ENCODE measurements at places on chromosomes 3 and 15. TPM values are rescaled to one million over a fixed set of nuclear protein-coding genes. Genes with fewer than 3 reads are reported as not detected.

The OR5AC2 gene
- not detected for total RNA-seq

GRCh38 chr15:75583701-75584100, 4.6 kb upstream of the PTPN9 start:
- no peaks in the 10 kb centered on the region for H3K4me1 ChIP-seq
- no peaks in the 10 kb centered on the region for H3K36me3 ChIP-seq
- no peaks in the 10 kb centered on the region for H3K27me3 ChIP-seq
- no peak overlapping the region for H3K27ac ChIP-seq
- no peak overlapping the region for H3K4me3 ChIP-seq
- peak; percentile 47 for DNase-seq

The GABRA5 gene
- total RNA-seq = not detected

The TMED3 gene
- 49.3 TPM for total RNA-seq

- no peak overlapping the region for H3K27ac ChIP-seq
- H3K36me3 ChIP-seq = no peaks in the 10 kb centered on the region
- peaks cover 2% of the 10 kb centered on the region for H3K4me1 ChIP-seq
- DNase-seq = no peak
- no peak overlapping the region for H3K4me3 ChIP-seq
Observed at GRCh38 chr15:93070132-93070531, 18.9 kb downstream of the RGMA start.

- H3K4me3 ChIP-seq = no peak overlapping the region
- H3K4me1 ChIP-seq = no peaks in the 10 kb centered on the region
- no peaks in the 10 kb centered on the region for H3K36me3 ChIP-seq
- H3K27ac ChIP-seq = no peak overlapping the region
- no peak for DNase-seq
Observed at GRCh38 chr3:77506384-77506783, 466.5 kb downstream of the ROBO2 start.

DNA sequence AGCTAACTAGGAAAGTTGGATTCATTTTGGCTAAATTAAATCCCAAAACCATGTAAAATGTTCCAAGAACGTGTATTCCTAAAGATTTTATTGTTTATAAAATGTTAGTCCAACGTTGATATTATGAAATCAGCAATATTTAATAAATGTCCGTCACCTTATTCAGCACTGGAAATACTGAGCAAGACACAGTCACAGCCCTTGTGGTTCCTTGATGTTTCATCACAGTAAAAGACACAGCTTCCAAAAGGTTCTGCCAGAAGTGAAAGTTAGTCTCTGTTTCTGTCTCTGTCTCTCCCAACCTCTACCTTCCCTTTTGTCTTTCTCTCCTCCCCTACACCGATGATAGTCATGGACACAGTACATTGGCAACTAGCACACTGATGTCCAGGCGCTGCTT, 82.2 kb upstream of the BOC start:
- H3K27me3 ChIP-seq = no peaks in the 10 kb centered on the region
- no peaks in the 10 kb centered on the region for H3K4me1 ChIP-seq
- no peak for DNase-seq
- no peaks in the 10 kb centered on the region for H3K36me3 ChIP-seq
- H3K4me3 ChIP-seq = no peak overlapping the region

DNA sequence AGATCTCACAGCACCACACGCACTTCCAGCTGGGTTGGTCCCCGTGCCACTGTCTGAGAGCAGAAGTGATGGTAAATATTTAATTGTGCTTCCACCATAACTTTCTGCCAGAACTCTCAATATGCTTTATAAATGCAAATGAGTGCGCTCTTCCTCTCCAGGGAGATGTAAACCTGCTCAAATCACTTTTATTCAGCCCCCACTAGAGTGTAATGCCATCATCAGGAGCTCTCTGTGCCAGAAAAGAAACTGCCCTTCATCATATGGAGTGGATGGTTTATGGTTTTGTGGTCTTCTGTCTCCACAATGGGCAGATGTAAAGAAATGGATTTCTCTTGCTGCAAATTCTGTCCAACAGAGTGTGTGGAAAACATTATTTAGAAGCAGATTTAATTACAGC, 127.0 kb downstream of the EPHB1 start:
- DNase-seq = no peak
- H3K27ac ChIP-seq = no peak overlapping the region
- H3K4me3 ChIP-seq = no peak overlapping the region
- no peaks in the 10 kb centered on the region for H3K27me3 ChIP-seq
- H3K4me1 ChIP-seq = no peaks in the 10 kb centered on the region

GRCh38 chr15:69601711-69602504, 149.3 kb downstream of the RPLP1 start:
- no peaks in the 10 kb centered on the region for H3K27me3 ChIP-seq
- no peak for DNase-seq
- H3K4me1 ChIP-seq = no peaks in the 10 kb centered on the region
- no peaks in the 10 kb centered on the region for H3K36me3 ChIP-seq
- H3K4me3 ChIP-seq = no peak overlapping the region

The OXTR gene
- 0.54 TPM for total RNA-seq

The ZDHHC19 gene
- total RNA-seq = 0.97 TPM

The PPP4R2 gene
- 65.4 TPM for total RNA-seq

The GRAMD2A gene
- 1.5 TPM for total RNA-seq

- no peak for DNase-seq
- H3K27me3 ChIP-seq = no peaks in the 10 kb centered on the region
- H3K27ac ChIP-seq = no peak overlapping the region
- H3K36me3 ChIP-seq = no peaks in the 10 kb centered on the region
- no peaks in the 10 kb centered on the region for H3K4me1 ChIP-seq
- H3K4me3 ChIP-seq = no peak overlapping the region
Observed at GRCh38 chr15:34355241-34355640, 11.8 kb downstream of the LPCAT4 start.

- H3K36me3 ChIP-seq = no peaks in the 10 kb centered on the region
- no peak overlapping the region for H3K27ac ChIP-seq
- H3K27me3 ChIP-seq = no peaks in the 10 kb centered on the region
- peak; percentile 35 for DNase-seq
Observed at GRCh38 chr15:76999996-77000395, 5.1 kb downstream of the PSTPIP1 start.

- H3K4me3 ChIP-seq = peak within 1 kb of the TSS; percentile 13
- DNase-seq = peak; percentile 69
Observed at GRCh38 chr15:23647421-23648370, at the start of gene MAGEL2. Gene MAGEL2, minus strand, starts transcription at chr15:23647867. Its CDS starts 125 bp downstream, at chr15:23647742.

GRCh38 chr15:74268020-74268419, 31.9 kb downstream of the CCDC33 start:
- H3K4me3 ChIP-seq = no peak overlapping the region
- no peak overlapping the region for H3K27ac ChIP-seq

DNA sequence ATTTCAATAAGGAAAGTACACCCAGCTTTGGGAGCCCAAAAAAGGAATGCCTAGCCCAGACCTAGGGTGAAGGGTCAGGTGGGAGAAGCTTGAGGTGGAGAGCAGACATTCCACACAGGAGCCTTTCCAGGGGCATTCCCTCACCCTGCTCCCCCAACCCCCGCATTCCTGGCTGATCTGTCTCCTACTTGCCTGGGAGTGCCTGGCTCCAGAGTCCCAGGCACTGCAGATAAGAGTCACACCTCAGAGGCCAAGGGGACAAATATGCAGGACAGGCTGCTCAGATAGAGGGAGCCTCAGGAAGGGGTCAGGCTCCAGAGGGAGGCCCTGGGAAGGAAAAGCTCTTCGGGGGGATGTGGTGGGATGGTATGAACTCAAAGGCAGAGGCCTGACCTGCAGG, 20.8 kb upstream of the HCN4 start:
- H3K4me3 ChIP-seq = no peak overlapping the region
- H3K27ac ChIP-seq = no peak overlapping the region
- H3K4me1 ChIP-seq = no peaks in the 10 kb centered on the region
- no peaks in the 10 kb centered on the region for H3K27me3 ChIP-seq
- H3K36me3 ChIP-seq = no peaks in the 10 kb centered on the region
